Astrocyte (in vitro differentiated cells and primary cell): ENCODE measurements at places on chromosomes 2 and 18. TPM values are rescaled to one million over a fixed set of nuclear protein-coding genes. Genes with fewer than 3 reads are reported as not detected.

DNA sequence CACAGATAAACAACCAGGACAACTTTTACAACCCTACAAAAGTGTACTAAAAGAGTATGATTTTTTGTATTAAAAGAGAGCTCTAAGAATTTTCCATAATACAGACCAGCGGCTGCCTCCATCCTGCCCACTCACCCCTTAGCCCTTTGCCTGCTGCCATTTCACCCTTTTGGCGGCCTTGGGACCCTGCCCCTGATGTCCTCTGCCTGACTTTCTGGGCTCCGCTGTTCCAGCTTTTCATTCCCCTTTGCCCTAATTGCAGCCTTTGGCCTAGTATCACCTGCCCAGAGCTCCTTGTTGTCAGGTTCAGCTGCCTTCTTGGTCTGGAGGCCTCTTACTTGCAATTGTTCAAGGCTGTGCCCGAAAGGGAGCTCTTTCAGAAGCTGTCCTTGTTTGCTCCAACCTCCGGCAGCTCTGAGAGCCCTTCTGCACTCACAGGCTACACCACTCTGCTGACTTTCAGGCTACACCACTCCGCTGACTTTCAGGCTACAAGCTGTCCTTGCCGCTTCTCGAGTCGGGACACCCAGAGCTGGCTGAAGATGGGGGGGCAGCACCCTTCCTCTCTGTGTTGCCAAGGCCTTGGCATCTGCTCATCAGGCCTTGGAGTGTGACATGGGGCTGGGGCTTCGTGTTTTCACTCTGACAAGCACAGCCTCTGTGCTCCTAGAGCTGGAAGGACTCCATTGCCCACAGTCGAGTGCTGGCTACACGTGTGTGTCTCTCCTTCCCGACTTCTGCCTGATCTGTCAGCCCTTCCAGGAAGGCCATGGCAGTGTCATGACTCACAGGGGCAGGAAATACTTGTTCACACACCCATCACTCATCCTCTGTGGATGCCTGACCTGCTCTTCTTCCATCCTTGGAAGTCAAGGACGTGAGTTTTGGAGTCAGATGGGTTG is 43.1 kb upstream of the HDAC4 start:
- H3K27me3 ChIP-seq: peaks cover 4% of the 10 kb centered on the region
- DNase-seq: peak; percentile 67
- no peak overlapping the region for H3K4me3 ChIP-seq
- H3K36me3 ChIP-seq: no peaks in the 10 kb centered on the region

- H3K27ac ChIP-seq: no peak overlapping the region
- no peaks in the 10 kb centered on the region for H3K36me3 ChIP-seq
- DNase-seq: no peak
Measured at GRCh38 chr2:6785493-6785892, 80.2 kb downstream of the CMPK2 start.

DNA sequence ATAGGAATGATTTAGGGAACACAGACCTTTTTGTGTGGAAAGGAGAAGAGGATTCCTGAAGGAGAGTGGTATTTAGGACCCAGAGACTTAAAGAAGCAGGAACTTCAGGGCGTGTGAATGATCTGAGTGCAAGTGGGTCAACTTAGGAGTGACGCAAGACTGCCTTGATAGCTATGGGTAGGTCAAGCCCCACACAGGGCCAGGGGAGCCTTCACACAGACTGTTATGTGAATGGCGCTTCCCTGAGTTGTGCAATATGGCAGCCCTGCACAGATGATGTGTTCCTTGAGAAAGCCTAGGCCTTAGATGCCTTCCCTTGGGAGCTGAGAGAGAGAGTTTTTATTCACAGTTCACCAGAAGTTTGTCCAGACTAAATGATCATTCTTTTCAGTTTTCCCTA is 47.1 kb upstream of the IGFBP5 start:
- no peaks in the 10 kb centered on the region for H3K4me1 ChIP-seq
- DNase-seq: no peak
- H3K27ac ChIP-seq: no peak overlapping the region
- H3K4me3 ChIP-seq: no peak overlapping the region

DNA sequence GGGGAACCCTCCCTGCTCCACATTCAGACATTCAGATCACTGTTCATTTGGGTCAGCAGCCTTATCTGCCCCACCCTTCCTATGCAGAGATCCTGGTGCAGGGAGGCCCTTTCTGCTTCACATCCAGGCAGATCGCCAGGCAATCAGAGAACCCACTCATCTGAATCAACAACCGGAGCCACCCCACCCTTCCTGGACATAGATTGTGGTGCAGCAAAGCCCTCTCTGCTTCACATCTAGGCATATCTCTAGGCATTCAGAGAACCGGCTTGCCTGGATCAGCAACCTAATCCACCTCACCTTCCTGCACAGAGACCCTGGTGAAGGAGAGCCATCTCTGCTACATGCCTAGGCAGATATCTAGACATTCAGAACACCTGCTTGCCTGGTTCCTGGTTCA is 184.5 kb upstream of the CNTNAP5 start:
- no peak overlapping the region for H3K4me3 ChIP-seq
- H3K36me3 ChIP-seq: no peaks in the 10 kb centered on the region
- H3K4me1 ChIP-seq: no peaks in the 10 kb centered on the region
- no peaks in the 10 kb centered on the region for H3K27me3 ChIP-seq
- H3K27ac ChIP-seq: no peak overlapping the region

DNA sequence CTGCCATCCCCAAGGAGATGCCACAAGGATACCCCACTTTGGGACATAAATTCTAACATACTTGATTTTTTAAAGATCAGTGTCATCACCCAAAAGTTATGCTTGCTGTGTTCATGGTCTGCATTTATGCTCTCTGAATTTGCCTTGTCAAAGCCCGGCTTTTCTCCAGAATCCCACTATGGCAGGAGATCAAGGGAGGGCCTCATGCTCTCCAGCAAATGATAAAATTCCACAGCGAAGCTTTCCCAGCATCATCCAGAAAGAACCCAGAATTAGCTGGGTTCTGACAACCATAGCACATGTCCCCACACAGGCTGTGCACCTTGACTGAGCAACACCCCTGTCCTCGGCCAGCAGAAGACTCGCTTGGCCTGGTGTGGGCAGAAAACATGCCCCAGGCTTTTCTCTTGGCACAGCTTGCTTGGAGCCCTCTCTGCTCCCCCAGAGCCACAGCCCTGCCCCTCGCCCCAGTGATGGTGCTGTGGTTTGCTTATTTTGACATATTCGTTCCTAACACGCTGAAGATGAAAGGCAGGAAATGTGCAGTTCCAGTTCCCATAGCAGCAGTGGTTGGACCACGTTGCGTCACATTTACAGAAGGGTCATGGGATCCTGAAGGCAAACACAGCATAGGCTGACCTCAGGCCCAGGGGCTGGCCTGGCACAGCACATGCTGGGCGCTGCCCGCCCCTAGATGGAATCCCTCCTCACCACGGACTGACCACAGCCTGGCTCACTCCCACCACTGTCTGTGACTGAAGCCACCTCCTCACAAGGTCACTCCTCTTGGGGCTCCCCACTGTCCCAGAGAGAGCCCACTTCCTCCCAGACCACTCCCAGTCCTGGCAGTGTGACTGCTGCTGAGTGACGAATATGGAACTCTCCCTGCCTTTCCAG is 14.1 kb upstream of the CHRNA1 start:
- peak overlapping the region; percentile 87 for H3K27ac ChIP-seq
- peaks cover 33% of the 10 kb centered on the region for H3K4me1 ChIP-seq
- H3K4me3 ChIP-seq: no peak overlapping the region
- peak; percentile 98 for DNase-seq

GRCh38 chr18:65608471-65608870 is 142.3 kb upstream of the CDH7 start:
- no peaks in the 10 kb centered on the region for H3K27me3 ChIP-seq
- no peak overlapping the region for H3K27ac ChIP-seq
- DNase-seq: no peak
- no peak overlapping the region for H3K4me3 ChIP-seq
- H3K36me3 ChIP-seq: no peaks in the 10 kb centered on the region
- no peaks in the 10 kb centered on the region for H3K4me1 ChIP-seq

GRCh38 chr2:8298783-8299182 is 383.1 kb upstream of the ID2 start:
- DNase-seq: no peak
- no peak overlapping the region for H3K4me3 ChIP-seq

GRCh38 chr2:184646177-184646576 is 47.8 kb downstream of the ZNF804A start:
- no peaks in the 10 kb centered on the region for H3K27me3 ChIP-seq
- no peak overlapping the region for H3K4me3 ChIP-seq
- H3K27ac ChIP-seq: no peak overlapping the region
- peak; percentile 53 for DNase-seq
- no peaks in the 10 kb centered on the region for H3K36me3 ChIP-seq

- H3K27me3 ChIP-seq: no peaks in the 10 kb centered on the region
- H3K27ac ChIP-seq: no peak overlapping the region
- no peak for DNase-seq
- no peak overlapping the region for H3K4me3 ChIP-seq
Measured at GRCh38 chr18:21834299-21834660, 93.7 kb downstream of the MIB1 start.

DNA sequence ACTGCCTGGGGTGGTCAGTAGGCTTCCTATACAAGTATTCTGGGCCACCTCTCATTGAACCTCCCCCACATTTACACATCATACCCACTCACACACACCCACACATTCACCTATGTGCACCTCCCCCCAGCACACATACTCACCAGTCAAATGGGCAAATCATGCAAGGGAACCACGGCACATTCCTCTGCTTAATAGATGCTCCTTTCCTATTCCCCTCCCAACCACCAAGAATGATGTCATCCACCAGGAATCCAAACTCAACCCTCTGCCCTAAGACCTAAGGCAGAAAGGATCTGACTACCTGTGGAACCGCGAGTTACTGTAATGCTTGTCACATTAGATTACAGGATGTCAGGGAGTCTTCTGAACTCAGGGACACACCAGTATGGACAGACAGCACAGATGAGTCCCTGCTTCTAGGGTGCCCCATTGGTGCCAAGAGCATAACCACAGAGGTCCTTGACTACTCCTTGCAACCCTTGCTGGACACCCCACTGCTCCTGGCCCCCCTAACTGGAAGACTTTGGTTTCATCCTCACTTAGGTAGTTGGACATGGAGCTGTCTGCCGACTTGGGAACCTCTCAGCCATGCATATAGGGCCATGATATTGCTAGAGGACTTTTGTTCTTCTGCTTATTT is 21.5 kb upstream of the CAB39 start:
- no peak overlapping the region for H3K4me3 ChIP-seq
- peak overlapping the region; percentile 41 for H3K27ac ChIP-seq
- no peaks in the 10 kb centered on the region for H3K36me3 ChIP-seq
- H3K4me1 ChIP-seq: peaks cover 24% of the 10 kb centered on the region
- peak; percentile 90 for DNase-seq

- DNase-seq: no peak
- no peak overlapping the region for H3K4me3 ChIP-seq
- H3K4me1 ChIP-seq: no peaks in the 10 kb centered on the region
- H3K27ac ChIP-seq: no peak overlapping the region
- no peaks in the 10 kb centered on the region for H3K36me3 ChIP-seq
- H3K27me3 ChIP-seq: no peaks in the 10 kb centered on the region
Measured at GRCh38 chr18:59923539-59924196, 23.9 kb downstream of the PMAIP1 start.

- no peaks in the 10 kb centered on the region for H3K4me1 ChIP-seq
Measured at GRCh38 chr18:56188529-56189275, 449.7 kb downstream of the TXNL1 start.

- no peak overlapping the region for H3K4me3 ChIP-seq
- DNase-seq: peak; percentile 24
- no peaks in the 10 kb centered on the region for H3K27me3 ChIP-seq
- no peak overlapping the region for H3K27ac ChIP-seq
- no peaks in the 10 kb centered on the region for H3K36me3 ChIP-seq
Measured at GRCh38 chr2:221347471-221347870, 224.6 kb downstream of the EPHA4 start.

GRCh38 chr2:130827502-130828251 is 9.0 kb upstream of the ARHGEF4 start:
- peak; percentile 94 for DNase-seq
- peaks cover 44% of the 10 kb centered on the region for H3K4me1 ChIP-seq
- no peaks in the 10 kb centered on the region for H3K27me3 ChIP-seq
- H3K36me3 ChIP-seq: no peaks in the 10 kb centered on the region

GRCh38 chr2:102063941-102064678 is 72.3 kb downstream of the IL1R2 start:
- H3K36me3 ChIP-seq: no peaks in the 10 kb centered on the region
- peak; percentile 99 for DNase-seq
- H3K27me3 ChIP-seq: no peaks in the 10 kb centered on the region

DNA sequence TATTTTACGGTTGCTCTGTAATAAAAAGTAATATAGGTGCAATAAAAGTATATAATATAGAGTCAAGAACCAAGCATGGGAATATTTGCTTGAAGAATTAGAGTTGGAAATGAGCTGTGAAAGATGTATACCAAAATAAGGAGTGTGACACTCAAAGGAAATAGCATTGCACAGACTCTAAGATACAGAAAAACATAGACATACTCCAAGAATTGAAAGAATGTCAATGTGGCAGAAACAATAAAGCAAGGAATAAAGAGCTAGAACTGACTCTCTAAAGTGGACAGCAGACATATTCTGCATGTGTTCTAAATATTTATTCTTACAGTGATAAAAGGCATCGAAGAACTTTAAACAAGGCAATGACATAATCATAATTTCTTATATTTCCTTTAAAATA is 561.1 kb upstream of the SETBP1 start:
- no peak overlapping the region for H3K27ac ChIP-seq
- no peak for DNase-seq
- H3K27me3 ChIP-seq: no peaks in the 10 kb centered on the region
- H3K4me1 ChIP-seq: no peaks in the 10 kb centered on the region
- H3K4me3 ChIP-seq: no peak overlapping the region
- H3K36me3 ChIP-seq: no peaks in the 10 kb centered on the region

DNA sequence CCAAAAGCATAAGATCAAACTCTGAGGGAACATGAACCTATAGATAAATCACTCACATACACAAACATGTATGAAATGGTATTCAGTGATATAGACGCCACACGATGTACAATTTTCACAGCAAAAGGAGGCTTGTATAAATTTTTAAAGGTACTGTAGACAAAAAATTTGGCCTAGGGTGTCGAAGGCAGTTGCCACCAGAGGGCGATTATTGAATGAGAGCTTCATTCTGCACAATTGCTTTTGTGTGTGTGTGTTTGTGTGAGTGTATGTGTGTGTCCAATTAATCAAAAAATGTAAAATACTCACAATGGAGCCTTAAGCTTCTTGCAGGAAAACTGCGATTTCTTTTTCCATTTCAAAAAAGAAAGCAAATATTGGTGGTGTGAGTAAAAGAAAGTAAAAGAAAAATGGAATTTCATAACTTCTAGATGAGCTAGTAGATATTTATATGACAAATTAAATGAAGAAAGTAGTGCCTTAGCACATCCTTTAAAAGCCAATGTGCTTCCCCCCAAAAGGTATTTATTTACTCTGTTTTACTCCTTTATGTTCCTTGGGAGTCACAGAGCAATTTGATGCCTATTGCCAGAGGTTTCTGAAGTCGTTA is 800.1 kb downstream of the SATB2 start:
- no peaks in the 10 kb centered on the region for H3K36me3 ChIP-seq
- no peaks in the 10 kb centered on the region for H3K4me1 ChIP-seq
- no peaks in the 10 kb centered on the region for H3K27me3 ChIP-seq

The ANKRD29 gene
- total RNA-seq: 0.70 and 0.75 TPM in 2 replicates

The KCNIP3 gene
- total RNA-seq: 0.68 and 1.5 TPM in 2 replicates

The SCYGR4 gene
- total RNA-seq: not detected in 2 replicates

The GTF3C2 gene
- 52.9 and 61.3 TPM in 2 replicates for total RNA-seq

The DPP10 gene
- 1.1 and 1.3 TPM in 2 replicates for total RNA-seq

The NYAP2 gene
- 0.14 and 0.19 TPM in 2 replicates for total RNA-seq

The C2orf92 gene
- total RNA-seq: 8.5 and 15.3 TPM in 2 replicates

The AGXT gene
- total RNA-seq: not detected in 2 replicates

The TBR1 gene
- total RNA-seq: not detected in 2 replicates

The CAPN13 gene
- total RNA-seq: not detected in 2 replicates

The VAMP5 gene
- total RNA-seq: 17.1 and 17.6 TPM in 2 replicates

The MREG gene
- total RNA-seq: 5.3 and 7.8 TPM in 2 replicates
